Karpas-422 (cell line): ENCODE measurements at places on chromosomes 3 and 15. TPM values are rescaled to one million over a fixed set of nuclear protein-coding genes. Genes with fewer than 3 reads are reported as not detected.

DNA sequence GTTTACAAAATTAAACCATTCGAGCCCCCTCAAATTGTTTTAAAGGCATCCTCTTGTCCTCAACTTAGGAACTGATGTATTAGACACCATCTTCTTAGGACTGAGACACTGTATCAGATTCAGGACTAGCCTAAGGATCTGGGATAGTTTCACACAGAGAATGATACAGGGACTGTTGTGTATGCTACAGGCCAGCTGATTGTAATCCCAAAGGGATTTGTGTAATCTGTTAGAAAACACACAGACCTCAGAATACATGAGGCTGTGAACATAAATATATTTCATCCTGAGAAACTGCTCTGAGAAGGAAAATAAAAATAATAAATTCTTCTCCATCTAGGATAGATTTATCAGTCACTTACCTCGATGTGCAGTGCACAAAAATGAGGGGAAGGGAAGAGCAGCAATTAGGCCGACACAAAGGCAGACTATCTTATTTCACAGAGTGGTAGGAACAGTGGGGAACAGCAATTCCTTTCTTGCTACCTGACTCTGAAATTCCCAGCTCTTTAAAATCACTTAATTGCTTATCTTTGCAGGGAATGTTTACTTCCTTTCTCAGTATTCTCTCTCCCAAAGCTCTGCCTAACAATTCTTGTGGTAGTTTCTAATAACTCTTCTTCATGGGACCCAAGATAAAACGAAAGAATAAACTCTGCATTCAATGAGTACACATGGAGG lies 322.5 kb downstream of the MAGI1 start:
- DNase-seq = no peak

DNA sequence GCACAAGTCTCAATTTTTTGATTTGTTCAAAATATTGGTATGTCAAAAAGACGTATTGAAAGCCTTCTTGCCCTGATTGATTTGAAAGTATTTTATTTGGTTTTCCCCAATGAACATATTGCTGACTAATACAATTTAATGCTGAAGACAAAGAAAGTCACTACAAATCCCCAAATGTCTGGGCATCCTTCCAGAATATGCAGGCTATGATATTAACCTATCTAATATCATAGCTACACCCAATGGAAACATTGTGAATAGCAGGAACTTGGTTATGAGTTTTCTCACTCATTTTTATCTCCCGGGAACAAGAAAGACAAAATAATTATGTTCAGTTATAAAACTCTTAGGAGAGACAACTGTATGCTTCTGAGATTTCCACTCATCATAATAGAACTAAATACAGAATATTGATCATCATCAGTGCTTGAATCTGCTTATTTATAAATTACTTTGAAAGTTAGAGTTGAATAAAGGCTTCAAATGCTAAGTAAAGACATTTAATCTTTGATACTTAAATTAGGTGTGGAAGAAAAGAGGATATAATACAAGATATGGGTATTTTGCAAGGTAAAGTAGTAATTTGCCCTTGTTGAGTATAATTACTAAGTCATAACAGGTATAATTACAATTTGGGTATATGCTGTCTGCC lies 483.9 kb downstream of the RBMS3 start:
- no peak for DNase-seq

- no peak for DNase-seq
These were observed 113.8 kb upstream of the EPHA6 start for GRCh38 chr3:96700322-96701315.

- DNase-seq = no peak
These were observed 76.7 kb downstream of the SMAD6 start for GRCh38 chr15:66778716-66779115.

GRCh38 chr3:102069211-102069662 lies 219.9 kb downstream of the NFKBIZ start:
- DNase-seq = no peak

- DNase-seq = peak; percentile 87
These were observed 85.1 kb downstream of the PDCD6IP start for GRCh38 chr3:33883538-33883950.

DNA sequence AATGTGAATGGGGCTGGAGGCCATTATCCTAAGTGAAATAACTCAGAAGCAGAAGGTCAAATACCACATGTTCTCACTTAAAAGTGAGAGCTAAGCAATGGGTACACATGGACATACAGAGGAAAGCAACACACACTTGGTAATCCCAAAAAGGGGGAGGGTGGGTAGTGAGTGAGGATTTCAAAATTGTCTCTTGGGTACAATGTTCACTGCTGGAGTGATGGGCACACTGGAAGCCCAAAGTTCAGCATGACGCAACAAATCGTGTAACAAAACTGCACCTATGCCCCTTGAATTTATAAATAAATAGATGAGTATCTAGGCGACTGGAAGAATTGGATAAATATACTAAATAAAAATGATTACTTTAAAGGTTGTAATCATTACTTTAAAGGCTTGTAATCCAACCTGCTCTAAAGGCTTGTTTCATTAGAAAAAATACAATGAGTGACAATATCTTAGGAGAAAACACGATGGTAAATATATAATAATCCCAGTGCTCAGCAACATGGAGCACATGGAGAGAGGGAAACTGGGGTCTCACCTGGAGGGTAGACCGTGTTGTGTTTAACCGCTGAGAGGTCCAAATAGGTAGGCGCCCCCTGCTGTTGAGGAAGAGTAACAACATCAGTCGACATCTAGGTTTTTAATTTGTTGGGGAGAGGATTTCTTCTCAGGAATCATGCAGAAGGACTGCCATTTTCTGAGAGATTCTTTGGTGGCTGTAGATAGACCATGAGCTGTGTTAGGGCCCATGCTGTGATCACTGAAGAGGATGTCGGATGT lies 78.5 kb upstream of the ROBO1 start:
- peak; percentile 70 for DNase-seq

GRCh38 chr3:192296845-192297244 lies 430.5 kb downstream of the FGF12 start:
- DNase-seq = no peak

GRCh38 chr3:6216135-6217026 lies 644.5 kb upstream of the GRM7 start:
- DNase-seq = no peak

The C3orf85 gene
- total RNA-seq = not detected in 2 replicates

The CD200 gene
- not detected in 2 replicates for total RNA-seq

The RPS17 gene
- 5,063 and 5,133 TPM in 2 replicates for total RNA-seq

The RBP2 gene
- not detected in 2 replicates for total RNA-seq

The NEK10 gene
- total RNA-seq = 0.34 and 0.72 TPM in 2 replicates
